GM03348 (cell line): ENCODE measurements at places on chromosomes 3 and 15.

- no peak for DNase-seq
Measured at GRCh38 chr3:126306888-126307482, 50.2 kb downstream of the KLF15 start.

GRCh38 chr15:48650931-48651330 lies 5.4 kb upstream of the FBN1 start:
- no peak for DNase-seq

DNA sequence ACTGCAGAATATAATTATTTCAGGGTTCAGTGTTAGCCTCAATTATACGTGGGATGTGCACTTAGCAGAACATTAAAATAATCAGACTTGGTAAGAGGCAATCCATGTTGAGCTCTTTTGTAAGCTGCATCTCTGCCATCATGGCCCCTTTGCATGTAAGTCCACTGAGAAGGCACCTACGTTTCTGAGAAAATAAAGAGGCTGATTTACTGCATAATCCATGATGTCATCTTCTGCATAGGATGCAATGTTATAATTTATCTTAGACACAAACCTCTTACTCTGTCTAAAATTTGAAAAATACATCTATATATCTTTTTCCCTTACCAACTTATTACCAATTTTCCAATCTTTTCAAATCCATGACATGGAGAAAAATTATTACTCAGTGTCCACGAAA lies 1294.7 kb downstream of the ZPLD1 start:
- DNase-seq = no peak

GRCh38 chr3:67031986-67032385 lies 33.9 kb downstream of the KBTBD8 start:
- no peak for DNase-seq

DNA sequence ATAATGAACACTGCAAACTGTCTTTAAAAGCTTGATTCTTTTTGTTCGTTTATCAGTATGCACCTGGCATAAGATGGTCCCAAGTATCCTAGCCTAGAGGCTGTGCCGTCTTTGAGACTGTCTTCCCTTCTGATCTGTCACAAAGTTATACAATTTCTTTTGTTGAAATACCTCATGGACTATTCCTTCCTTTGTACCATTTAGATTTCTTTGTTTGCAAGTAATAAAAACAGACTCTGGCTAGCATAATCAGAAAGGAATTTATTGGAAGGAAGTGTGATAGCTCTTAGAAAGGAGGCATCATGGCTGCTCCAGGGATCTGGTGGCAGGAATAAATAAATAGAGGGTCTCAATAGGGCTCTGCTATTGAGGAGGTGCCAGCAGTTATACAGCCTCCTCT lies 280.4 kb downstream of the SLC9A9 start:
- no peak for DNase-seq

DNA sequence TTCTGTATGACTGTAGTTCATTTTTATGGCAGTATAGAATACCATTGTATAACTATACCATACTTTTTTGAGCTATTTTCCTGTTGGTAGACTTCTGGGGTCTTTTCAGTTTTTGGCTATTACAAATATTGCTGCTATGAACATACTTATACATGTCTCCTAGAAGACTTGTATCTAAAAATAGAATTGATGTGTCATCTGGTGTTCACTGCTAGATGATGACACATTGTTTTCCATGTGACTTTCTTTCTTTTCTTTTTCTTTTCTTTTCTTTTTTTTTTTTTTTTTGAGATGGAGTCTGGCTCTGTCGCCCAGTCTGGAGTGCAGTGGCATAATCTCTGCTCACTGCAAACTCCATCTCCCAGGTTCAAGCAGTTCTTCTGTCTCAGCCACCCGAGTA lies 69.8 kb downstream of the SH3GL3 start:
- DNase-seq = peak; percentile 35
